Adipocyte (in vitro differentiated cells): ENCODE measurements at places on chromosomes 1 and 21.
A peak's percentile ranks its signal among the peaks of the same experiment; 100 is the strongest.

- DNase-seq: no peak
These were observed 42.5 kb downstream of the LAMC2 start for GRCh38 chr1:183228347-183229220.

DNA sequence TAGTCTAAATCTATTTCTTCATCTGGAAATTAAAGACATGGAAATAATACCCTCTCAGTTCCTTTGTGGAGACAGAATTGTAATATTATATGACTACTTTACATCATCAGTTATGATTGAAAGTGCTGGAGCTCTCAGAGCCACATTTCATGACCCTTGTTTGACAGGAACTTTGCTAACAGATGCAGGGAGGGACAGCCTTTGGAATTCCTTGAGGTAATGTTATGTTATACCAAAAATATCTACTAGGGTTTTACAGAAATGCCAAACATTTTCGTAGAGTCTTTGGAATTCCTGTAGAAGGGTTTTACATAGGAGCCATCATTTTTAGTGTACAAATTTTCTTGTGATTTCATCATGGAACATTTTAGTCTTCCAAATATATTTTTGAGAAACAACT lies 57.4 kb upstream of the ADAMTS5 start:
- peak; percentile 83 for DNase-seq

GRCh38 chr1:181101581-181102226 lies 13.2 kb downstream of the IER5 start:
- DNase-seq: peak; percentile 57

- no peak for DNase-seq
These were observed 59.7 kb downstream of the ATP1A1 start for GRCh38 chr1:116432655-116433265.

DNA sequence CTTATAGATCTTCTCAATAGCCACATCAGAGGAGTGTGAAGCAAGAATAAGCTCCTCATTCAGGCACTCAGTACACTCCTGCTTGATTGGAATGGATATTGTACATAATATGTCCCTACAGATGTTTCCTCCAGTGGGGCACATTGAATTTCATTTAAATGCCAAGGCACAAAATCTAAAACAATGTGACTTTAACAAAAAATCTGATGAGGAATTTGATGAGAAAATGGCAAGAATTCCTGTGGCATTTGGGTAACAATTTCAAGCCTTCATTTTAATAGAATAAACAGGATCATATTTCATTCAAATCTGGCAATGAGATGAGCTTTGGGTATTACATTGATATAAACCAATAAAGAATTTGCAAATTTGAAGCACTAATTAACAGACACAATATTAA lies 307.7 kb upstream of the PKN2 start:
- peak; percentile 3 for DNase-seq

GRCh38 chr1:97898948-97899347 lies 21.9 kb downstream of the DPYD start:
- no peak for DNase-seq

- no peak for DNase-seq
These were observed 84.1 kb upstream of the LBR start for GRCh38 chr1:225511828-225512381.

DNA sequence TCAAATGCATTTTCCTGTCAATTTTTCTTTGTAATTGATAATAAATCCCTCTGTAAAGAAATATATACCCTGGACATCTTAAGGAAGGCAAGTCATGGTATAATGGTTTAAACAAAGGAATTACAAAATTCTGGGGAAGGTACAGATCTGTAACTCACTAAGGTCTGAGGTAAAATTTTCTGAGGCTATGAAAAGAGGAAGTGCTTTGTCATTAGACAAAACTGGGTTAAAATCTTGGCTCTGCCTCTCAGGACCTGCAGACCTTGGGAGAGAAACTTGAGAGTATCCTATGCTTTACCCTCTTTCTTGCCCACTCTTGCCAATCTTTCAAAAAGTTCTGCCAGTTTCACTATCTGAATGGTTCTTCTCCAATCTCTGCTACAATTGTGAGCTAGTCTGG lies 26.8 kb upstream of the BEND5 start:
- no peak for DNase-seq

DNA sequence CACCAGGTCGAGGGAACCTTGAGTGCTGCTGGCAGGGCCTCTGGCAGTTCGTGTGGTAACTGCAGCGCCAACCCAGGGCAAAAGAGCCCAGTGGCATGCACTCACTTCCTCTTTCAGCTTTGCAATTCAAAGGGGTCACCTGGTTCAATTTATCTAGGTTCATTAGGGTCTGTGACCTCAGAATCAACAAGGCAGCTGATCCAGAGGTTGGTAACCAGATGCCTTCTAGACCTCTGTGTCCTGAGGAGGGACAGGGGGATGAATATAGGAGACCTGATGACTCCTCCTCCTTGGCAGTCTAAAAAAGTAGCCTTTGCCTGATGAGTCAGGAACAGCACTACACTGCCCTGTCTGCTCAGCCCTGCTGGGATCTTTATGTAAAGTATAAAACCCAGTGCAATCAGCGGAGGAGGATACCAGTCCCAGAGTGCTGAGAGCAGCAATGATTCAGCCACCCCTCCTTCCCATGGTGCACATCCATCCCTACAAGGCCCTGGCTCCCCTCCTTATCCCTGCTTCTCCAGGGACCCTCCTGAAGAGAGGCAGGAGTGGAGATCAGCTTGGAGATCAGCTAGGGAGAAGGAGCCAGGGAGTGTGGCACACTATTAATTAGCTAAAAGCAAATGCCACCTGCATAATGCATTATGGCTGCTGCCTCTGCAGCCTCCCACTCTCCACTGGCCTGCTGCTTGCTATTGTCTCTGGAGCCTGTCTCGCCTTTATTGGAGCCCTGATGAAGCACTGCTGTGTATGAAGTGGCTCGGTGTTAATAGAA lies 11.2 kb upstream of the FMOD start:
- DNase-seq: peak; percentile 62

DNA sequence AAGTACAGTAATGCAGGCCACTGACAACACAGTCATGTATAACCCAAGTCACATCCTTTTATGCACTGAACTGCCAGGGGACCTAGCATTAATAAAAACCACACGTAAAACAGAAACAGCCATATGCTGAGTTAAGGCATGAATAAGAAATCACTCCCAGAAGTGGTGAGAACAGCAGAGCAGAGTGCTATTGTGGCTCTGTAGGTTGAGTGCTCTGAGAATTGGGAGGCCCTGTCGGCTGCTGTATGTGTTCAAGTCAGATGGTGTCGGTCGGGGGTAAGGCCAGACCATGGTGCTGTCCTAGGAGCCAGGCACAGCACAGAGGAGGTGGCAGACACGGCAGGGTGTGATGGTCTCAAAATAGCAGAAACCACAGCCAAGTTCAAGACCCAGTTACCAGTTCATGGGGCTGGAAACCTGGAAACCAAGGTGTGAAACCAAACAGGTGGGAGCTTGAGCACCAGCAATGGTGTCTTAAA lies 126.6 kb upstream of the COA6 start:
- no peak for DNase-seq

DNA sequence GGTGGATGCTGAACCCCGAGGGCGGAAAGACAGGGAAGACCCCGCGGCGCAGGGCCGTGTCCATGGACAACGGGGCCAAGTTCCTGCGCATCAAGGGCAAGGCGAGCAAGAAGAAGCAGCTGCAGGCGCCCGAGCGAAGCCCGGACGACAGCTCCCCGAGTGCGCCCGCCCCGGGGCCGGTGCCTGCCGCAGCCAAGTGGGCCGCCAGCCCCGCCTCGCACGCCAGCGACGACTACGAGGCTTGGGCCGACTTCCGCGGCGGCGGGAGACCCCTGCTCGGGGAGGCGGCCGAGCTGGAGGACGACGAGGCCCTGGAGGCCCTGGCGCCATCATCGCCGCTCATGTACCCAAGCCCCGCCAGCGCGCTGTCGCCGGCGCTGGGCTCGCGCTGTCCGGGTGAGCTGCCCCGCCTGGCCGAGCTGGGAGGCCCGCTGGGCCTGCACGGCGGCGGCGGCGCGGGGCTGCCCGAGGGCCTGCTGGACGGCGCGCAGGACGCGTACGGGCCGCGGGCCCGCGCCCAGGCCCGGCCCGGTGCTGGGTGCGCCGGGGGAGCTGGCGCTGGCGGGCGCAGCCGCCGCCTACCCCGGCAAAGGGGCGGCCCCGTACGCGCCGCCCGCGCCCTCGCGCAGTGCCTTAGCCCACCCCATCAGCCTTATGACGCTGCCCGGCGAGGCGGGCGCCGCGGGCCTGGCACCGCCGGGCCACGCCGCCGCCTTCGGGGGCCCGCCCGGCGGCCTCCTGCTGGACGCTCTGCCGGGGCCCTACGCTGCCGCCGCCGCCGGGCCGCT lies 20.7 kb downstream of the FOXO6 start:
- DNase-seq: peak; percentile 75

DNA sequence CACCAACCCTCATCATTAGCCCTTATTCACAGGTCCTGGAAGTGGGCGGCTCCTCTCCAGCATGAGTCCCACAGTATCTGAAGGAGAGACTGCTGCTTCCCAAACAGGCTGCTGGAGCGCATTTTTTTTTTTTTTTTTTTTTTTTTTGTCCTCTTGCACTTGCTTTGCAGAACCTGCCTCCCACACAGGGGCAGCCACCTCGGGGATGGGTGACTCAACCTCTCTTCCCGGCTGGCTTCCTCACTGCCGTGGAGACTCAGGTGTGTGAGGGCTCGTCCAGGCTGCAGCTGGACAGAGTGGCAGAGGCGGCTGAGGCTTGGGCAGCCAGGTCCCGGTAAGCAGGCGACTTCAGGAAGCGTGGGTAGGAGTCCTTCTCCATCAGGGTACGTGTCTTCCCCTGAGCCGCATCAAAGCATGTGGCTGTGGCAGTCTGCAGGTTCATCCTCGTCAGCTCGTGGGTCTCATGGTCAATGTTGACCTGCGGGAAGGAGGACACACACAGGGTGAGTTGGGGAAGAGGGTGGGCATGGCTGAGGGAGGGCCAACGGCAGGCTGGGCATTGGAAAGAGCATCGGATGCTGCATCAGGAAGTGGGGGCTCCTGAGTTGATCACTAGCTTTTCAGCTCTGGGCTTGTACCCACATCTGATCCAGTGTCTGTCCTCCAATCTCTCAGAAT lies 4.0 kb downstream of the RGS16 start:
- DNase-seq: no peak

DNA sequence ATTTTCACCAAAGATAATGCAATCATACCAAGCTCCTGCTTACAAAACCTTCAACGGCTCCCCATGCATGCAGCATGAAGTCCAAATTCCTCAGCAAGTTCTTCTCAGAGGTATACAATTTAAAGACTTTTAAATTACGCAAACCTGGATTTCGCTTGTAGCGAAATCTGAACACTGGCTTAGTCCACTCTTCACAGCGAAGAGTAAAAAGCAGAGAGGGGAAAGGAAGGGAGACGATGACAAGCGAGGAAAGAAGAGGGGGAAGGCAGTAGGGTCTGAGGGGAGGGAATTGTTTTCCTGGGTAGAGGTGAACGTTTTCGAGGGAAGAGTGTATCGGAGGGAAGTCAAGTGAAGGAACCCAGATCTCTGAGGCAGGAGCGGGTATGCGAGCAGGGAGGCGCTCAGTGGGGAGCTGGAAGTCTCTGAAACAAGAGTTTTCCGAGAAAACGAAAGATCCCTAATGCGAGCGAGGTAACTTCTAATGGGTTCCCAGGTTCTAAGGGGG lies 790 bp downstream of the TESK2 start:
- DNase-seq: peak; percentile 62

- no peak for DNase-seq
These were observed 332.8 kb downstream of the KCTD3 start for GRCh38 chr1:215899901-215900300.

DNA sequence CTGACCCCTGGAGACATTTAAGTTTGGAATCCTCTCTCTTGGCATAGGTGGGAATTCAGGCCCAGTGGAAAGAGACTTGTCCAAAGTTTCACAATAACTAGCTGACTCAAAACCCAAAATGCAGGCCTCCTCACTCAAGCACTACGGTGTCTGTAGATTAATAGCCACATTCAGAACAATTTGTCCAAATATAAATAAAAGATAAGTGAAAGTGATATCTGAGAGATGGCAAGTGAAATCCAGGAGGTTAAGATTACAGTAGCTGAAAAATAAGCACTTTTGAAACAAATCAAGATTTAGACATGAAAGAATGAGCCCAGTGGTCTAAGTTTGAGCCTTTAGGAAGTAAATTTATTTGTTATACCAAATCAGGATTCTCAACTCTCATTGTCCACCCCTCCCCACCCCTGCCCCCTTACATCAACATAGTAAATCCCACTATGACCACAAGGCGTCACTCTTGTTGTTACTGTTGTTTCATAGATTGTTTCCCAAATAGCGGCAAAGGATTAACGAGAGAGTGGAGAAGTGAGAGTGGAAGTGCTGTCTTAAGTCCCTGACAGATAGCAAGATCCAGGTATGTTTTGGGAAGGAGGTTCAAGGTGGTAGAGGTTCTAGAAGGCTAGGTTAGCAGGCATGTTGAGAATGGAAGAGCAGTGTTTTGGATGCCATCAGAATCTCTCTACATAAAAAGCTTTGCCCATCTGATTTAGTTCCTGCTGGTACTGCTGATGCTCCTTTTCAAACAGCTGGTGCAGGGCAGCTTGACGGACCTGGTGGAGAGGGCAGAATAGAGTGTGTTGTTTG lies 7.1 kb upstream of the TPM3 start:
- peak; percentile 87 for DNase-seq

DNA sequence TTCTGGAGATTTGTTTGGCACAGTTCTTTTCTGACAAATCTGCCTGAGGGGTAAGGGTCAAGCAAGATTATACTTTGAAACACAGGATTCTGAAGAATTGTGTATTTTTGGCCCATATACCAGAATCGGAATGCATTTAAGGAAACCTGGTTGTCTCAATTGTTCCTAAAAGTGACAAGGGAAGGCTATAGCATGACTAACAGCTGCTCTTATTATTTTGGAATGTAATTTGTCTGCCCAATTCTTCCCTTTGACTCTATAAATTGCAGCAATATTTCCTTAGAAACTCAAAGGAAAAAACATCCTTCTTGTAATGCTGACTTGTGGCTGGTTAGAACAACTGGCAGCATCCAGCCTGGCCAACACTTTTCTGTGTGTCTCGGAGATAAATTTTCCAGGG lies 15.8 kb upstream of the VCAM1 start:
- DNase-seq: peak; percentile 76

DNA sequence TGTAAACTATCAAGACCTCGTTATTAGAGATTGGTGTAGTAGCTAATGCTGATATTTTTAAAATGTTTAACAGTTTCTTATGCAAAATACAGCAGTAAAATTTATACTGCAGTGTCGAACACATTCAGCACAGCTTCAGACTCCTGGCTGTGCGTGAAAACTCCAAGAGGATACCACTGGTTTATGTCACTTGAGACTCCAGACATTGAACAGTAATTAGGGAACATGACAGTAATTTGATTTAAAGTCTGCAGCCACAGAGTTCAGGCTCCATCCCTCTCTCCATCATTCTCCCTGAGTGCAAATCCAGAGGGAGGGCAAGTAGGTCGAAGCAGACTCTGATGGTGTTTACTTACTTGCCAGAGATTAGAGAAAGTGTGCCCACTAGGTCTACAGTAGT lies 94.2 kb downstream of the AK5 start:
- DNase-seq: no peak

- DNase-seq: no peak
These were observed 29.1 kb upstream of the GOLT1A start for GRCh38 chr1:204242920-204243319.

DNA sequence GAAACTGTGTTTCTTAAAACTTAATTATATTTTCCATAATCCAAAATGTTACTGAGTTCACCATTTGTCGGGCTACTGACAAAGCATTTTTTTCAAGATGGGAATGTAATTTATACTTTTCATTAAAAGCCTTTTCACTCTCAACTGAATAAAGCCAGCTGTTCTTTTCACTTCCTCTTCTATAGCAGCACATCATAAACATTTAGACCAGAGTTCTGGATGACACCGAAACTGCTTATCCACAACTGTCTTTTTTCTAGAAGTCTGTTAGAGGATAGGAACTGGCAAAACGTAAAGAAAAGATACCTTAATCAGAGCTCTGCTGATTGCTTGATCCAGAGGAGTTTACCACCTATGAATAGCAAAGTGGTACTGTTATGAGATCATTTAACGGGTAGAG lies 594.7 kb downstream of the ADGRL2 start:
- no peak for DNase-seq
